ENCODE measurements at places on chromosomes 12 and 14. TPM values are rescaled to one million over a fixed set of nuclear protein-coding genes. Genes with fewer than 3 reads are reported as not detected.

Gene TTC8
- 16.9 TPM for total RNA-seq

DNA sequence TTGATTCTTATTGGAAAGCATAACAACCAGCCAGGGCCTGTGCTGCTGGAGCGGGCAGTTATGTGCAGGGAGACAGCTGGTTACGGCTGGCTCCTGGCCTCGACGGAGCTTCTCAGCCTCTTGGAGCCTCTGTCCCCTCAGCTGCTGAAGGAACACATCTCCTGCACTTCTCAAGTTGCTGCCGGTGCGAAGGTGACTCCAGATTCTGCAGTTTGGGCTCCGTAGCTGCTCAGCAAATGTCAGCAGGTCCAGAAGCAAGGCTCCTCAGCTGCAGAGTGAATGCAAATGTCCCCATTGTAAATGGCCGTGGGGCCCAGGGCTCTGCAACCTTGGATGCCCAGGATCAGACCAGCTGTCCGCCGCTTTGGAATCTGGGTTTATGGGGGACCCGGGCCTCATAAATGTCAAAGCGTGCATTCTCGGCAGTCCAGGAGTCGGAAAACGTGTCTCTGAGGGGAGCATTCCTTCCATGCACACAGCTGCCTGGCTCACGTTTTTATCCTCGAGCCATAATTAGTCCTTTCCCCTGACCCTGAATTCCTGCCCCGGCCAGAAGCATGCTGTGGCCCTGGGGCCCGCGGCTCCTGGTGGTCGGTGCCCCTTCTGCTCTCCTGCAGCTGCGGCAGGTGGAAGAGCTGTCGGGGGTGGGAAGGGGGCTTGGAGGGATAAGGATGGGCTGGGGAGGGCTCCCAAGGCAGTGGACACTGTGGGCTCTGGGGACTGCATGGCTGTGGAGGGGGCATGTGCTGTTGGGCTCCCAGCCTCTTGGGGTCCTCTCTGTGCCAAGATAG lies 106.0 kb downstream of the KIF26A start:
- DNase-seq, result no peak

GRCh38 chr14:56400109-56400825 lies 179.3 kb upstream of the TMEM260 start:
- DNase-seq, result no peak

DNA sequence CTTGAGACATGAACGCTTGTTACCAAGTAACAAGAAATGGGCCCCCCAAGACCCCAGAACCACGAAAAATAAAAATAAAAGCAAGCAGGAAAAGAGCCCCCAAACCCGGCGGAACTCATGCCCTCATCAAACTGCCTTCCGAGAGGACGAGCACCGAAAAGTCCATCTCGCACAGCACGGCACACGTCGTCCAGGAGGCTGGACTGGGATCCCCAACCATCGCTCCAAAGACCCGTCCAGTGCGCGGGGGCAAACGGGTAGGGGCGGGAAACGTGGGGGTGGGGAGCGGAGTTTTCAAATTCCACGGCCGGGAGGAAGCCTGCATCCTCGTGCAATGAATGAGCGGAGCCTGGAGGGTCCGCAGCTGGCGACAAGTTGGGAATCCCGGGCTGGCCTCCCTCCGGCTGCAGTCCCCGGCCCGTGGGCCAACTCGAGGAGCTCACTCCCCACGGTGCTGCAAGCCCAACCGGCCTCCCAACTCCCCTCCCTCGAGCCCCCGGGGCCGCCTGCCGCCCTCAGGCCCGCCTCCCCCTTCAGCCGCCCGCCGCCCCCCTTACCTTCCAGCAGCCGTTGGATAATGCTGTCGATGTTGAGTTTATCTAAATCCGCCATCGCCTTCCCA lies 484 bp downstream of the PPP1CC start:
- no peak for DNase-seq

DNA sequence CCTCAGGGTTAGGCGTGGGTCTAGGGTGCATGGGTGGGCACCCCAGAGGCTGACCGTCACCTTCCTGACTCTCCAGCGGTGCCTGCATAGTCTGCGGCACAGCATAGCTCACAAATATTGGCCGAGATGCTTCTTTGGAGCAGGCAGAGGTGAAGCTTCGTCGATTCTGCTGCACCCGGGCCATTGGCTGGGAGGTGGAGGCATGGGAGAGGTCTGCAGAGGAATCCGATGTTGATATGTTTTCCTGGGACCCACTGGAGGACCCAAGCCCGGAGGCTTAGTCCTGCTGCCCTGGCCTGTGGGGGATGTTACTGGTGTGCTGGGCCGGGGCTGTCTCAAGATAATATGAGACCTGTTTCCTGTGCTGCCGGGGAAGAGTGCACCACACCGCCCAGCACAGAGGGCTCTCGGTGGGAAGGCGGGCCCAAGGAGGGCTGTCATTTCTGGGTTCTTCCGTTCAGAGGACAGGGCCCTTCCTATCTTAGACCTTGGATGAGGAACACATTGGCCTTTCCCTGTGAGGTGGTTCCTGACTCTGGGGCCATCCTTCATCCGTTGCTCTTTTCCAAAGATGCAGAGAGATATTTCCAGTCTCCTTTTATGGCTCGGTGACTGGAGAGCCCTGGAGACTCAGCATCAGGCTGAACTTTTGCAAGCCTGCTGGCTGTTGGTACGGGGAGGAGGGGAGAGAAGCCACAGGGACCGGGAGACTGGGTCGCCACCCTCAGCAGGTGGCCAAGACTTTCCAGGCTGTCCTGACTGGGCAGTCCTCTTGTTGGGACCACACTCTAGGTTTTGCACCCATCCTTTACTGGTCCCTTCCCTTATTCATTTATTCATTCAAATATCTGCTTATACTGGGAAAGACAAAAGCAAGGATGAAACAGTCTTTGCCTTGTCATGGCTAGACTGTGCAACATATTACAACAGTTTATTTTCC lies 143.5 kb downstream of the TSPAN9 start:
- DNase-seq, result no peak

DNA sequence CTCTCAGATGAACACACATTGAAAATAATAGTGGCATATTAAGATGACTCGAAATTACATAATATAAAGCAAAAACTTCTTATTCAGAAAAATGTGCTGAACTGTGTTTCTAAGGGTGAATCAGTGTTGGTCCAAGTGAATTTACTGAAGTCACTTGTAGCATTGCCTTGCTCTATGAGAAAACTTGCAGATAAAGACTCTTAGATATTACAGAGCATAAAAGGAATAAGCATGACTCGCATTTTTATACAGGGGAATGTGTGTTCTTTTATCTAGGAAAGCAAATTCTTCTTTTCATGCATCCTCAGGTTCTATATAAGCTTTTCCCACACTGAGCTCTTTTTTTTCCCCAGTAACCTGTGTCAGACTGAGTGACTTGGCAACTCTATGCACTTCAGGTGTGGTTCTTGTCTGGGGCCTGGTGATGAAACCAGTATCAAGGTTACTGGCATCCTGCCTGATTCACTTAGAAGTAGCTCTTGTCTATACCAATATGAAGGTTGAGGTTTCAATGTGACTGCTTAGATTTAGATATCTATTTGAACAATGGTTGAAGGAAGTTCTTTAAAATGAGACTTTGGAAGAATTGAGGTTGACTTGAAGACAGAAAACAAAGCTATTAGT lies 76.1 kb downstream of the OTOGL start:
- peak; percentile 10 for DNase-seq

DNA sequence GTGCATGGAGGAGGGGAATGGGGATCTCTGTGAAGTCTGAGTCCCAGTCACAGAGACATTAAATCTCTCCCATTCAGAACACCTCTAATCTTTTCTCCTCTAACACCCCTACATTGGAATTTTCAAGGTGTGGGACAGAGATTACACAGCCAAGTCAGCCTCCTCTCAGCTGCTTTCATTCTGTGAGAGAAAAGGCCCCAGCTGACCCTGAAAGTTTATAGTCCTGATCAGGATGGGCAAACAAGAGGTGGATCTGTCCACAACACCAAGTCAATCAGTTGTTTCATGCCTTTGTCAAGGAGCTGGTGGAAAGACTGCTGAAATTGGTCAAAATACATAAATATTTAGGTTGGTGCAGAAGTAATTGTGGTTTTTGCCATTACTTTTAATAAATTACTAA lies 218.9 kb downstream of the SEC23A start:
- no peak for DNase-seq

GRCh38 chr12:58593557-58594304 lies 326.6 kb downstream of the LRIG3 start:
- DNase-seq, result no peak

- DNase-seq, result no peak
These were observed 253.6 kb downstream of the ZFP36L1 start for GRCh38 chr14:68539241-68539737.

DNA sequence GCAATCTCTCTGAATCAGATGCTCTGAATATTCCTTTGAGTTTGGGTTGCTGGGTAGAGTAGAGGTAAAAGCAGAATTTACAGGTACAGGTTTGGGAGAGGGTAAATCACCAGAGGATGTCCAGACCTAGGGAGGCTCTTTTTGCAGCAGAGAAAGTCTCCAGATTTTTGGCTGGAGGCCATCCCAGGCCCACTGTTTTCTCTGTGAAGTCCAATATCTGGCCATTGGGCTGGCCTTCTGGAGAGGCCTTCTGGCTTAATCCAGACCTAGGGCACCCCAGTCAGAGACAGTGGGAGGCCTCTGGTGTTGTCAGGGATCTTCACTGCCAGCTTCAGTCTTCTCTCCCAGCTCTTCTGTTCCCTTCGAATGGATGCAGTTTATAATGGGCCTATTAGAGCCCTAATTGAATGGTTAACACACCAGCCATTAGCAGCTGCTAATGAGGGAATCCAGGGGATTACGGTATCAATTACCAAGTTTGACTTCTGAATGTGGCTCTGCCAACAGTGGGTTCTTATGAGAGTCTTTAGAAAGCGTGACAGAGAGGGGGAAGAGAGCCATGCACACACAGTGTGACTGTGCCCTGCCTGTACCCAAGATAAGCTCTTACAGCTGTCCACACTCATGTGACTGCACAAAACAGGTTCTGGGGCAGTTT lies 183.1 kb downstream of the EMP1 start:
- no peak for DNase-seq

- DNase-seq, result no peak
These were observed 130.8 kb downstream of the TMX1 start for GRCh38 chr14:51370758-51371386.

DNA sequence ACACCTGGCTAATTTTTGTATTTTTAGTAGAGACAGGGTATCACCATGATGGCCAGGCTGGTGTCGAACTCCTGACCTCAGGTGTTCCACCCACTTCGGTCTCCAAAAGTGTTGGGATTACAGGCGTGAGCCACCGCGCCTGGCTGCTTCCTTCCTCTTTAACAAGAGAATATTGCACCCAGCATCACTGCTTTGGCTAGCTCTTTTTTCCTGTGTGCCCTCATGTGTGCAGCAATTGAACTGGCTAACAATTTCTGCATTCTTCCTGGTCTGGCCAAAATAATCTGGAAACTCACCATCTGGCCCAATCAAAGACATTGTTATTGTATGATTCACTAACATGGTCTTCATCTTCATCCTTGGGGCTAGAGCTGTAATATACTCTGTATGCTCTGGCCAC lies 2.7 kb upstream of the ASB8 start:
- DNase-seq, result no peak

GRCh38 chr14:30078811-30079402 lies 151.3 kb upstream of the PRKD1 start:
- DNase-seq, result no peak

Gene PPP1R36
- 0.40 TPM for total RNA-seq
